ENCODE measurements at places on chromosomes 13 and 19.

DNA sequence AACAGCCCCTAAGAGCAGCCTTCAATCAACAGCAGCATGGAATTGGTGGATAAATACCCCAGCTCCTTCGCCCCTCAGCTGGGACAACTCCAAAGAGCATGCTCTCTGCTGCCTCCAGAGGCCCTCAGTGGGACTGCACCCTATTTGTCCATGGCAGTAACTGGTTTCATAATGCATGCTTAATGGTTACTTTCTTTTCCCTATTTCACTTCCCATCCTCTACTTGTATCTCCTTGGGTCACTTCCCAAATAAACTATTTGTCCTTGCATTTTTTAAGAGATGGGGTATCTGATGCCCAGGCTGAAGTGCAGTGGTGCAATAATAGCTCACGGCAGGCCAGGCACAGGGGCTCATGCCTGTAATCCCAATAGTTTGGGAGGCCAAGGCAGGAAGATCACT lies 13.5 kb upstream of the TPM4 start:
- DNase-seq: peak; percentile 60

DNA sequence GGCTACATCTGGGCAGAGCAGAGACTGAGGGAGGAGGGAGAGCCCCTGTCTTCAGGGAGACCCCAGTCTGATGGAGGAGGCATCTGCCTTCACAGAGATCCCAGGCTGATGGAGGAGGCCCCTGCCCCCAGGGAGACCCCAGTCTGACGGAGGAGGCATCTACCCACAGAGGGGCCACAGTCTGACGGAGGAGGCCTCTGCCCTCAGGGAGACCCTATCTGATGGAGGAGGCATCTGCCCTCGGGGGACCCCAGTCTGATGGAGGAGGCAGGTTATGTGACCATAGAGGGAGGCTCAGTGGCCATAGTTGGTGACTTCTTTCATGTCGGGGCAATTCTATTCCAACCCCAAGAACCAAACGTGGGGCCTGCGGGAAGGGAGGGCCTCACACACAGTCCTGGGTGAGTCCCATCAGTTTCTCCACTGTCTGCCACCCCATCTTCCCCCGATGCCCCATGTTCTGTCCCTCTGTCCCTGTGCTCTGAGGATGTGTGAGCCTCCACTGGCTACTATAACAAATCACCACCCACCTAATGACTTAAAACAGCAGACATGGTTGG lies 14.3 kb downstream of the MISP start:
- DNase-seq: no peak

DNA sequence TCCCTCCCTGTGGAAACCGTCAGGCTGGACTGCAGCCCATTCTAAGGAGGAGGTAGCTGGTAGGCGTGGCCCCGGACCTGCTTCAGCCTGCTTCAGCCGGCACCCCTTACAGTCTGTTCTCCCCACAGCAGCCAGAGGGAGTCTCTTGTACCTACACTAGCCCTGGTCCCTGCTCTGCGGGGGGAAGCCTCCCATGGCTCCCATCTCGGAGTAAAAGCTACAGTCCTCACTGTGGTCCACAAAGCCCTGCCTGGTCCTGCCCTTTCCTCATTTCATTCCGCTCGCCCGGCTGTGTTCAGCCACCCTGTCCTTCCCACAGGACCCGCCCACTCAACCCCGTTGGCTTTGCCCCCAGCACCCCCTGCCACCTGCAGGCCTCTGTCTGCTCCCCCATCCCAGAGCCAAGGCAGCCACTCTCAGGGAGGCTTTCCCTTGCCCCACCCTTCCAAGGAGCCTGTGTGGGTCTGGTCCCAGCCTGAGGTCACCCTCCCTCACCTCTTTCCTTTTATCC lies 1.3 kb downstream of the PGLYRP1 start:
- no peak for DNase-seq

DNA sequence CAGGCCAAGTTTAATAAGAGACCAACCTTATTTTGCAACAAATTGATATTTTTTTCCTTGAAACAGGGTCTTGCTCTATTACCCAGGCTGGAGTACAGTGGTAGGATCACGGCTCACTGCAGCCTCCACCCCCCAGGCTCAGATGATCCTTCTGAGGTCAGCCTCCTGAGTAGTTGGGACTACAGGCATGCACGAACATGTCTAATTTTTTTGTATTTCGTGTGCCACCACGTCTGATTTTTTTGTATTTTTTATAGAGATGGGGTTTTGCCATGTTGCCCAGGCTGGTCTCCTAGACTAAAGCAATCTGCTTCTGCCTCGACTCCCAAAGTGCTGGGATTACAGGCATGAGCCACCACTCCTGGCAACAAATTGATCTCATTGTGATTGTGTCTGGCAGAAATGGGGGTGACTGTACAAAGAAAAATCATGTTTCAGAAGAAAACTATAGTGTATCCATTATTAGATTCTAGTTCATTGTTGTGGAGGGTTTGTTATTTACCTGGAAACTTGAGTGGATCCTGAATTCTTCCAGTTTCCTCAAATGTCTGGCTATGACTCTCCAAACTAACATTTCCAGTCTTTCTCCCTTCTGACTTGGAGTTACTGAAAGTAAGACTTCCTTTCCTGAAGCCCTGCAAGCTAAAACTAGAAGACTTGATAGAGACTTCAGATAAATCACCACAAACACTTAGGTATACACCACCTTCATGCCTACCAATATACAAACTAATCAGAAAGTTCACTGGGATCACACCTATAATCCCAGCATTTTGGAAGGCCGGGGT lies 17.3 kb upstream of the AKT2 start:
- DNase-seq: no peak

- peak; percentile 77 for DNase-seq
Observed at GRCh38 chr19:4811328-4812131, 20.0 kb downstream of the TICAM1 start.

DNA sequence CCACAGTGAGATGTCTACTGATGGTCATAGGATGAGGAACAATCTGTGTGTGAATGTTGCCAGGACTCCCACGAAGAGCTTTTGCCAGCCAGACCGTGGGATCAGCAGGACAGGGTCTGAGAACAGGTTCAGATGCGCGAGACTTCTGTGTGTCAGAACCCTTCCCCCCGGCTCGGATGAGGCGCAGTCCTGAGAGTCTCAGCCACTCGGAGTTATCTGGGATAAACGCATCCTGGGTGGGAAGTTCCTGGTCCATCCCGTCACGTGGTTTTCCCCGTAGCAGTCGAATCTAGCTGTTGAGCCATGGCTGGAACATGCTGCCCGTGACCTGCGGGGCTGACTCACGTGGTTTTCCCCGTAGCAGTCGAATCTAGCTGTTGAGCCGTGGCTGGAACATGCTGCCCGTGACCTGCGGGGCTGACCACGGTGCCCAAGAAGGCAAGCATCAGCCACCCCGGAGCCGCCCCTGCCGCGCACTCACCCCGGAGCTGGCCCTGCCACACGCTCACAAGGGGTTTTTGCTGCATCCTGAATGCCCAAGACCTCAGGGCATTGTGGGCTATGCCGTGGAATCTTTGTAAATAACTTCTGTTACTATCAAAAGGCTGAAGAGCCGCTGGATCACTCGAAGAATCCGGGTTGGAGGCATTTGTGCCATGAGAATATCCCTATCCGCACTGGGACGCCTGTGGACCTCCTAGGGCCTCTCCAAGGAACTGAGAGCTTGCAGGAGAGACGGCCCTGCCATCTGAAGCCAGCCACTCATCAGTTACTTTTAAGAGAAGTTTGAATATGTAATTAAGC lies 130.8 kb upstream of the MCF2L start:
- DNase-seq: no peak

DNA sequence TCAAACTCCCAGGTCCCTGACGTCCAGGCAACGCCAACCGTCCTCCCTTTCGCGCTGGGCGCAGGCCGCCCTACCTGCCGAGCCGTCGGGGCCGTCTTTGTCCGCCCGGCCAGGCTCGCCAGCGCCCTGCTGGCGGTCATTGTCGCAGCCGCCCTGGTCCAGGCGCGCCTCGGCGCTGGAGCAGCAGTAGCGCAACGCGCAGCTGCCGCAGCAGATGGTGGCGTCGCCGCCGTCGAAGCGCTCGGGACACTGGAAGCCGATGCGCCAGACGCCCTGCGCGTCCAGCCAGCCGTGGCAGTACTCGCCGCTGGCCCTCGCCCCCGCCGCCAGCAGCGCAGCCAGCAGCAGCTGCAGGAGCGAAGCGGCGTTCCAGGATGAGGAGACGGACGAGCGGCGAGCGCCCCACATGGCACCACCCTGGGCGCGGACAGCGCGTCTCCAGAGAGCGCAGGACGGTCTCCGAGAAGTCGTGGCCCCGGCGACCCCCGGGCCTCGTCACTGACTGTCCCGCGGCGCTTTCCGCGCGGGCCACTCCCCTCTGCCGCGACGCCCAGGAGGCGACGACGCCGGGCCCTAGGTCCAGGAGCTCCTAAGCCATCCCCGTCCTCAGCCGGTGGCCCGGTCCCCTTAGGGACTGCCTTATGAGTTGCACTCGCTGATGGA lies 1.1 kb downstream of the SHISA2 start:
- no peak for DNase-seq

- DNase-seq: peak; percentile 73
Observed at GRCh38 chr19:46016426-46017094, 6.3 kb downstream of the PGLYRP1 start.

DNA sequence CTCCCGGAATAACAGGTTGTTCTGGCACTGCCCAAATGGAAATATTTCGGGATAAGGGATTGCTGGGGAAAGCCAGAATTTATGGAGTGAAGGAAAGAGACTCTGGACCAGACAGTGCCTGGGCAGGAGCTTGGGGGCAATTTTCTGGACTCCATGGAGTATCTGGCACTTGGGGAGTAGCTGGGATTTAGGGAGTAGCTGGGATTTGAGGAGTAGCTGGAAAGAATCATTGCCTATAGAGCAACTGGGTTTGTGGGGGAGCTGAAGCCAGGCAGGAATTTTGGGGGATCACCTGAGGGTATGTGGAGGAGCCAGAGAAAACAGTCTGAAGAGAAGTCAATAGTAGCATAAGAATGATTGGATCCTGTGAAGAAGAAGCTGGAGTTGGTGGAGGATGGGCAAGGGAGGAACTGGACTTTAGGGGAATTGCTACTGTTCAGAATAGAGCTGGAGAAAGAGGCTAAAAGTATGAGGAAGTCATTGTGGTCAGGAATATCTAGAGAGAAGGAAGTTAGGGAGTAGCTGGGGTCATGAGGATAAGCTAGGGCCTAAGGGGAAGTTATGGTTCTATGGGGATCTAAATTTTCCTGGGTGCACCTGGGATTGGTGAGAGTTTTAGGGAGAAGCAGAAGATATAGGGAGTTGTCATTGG lies 14.8 kb downstream of the FSD1 start:
- no peak for DNase-seq

DNA sequence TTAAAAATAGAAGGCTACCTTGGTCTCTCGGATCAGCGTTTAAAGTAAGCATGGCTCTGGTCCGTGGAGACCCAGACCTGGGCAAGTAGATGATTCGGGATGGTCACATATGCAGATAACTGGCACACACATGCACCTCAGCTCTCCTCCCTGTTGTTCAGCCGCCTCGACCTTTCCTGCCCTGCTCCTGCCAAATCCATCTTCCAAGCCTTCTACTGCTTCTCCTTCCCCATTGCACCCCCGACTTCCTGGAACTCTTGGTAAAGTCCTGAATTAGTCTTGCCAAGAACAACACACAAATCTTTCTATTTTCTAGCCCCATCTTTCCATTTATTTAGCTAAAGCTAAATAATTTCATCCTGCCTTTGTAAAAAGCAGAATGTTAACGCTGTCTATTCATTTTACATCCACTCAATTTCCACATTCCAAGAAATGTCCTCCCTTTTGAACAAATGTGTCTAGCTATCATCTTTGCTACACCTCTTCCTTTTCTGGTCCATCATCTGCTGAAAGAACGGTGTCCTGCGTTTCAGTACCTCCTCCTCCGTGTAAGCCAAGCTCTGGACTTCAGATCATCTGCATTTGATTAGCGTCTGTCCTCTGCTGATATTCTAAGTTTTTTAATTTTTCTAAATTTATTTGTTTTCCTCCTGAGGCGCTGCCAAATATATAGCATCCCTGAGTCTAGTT lies 92.5 kb downstream of the ZIC5 start:
- DNase-seq: no peak

- DNase-seq: no peak
Observed at GRCh38 chr19:16860118-16860517, 28.7 kb upstream of the F2RL3 start.

DNA sequence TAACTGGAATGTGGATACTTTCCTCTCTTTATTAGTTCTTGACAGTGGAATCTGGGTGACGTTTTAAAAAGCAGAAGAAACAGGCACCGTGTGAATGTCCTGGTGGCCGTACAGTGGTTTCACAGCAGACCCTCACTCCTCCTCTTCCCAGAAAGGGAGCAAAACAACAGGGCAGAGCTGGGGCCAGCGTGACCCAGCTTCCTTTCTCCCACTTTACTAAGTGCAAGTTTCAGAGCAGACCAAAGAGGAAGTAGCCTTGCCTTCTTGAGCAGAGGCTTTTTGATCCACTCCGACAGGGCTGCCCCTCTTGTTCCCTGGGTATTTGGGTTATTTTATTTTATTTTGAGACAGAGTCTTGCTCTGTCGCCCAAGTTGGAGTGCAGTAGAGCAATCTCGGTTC lies 19.6 kb upstream of the C19orf33 start:
- peak; percentile 9 for DNase-seq

GRCh38 chr13:99357941-99358340 lies 50.7 kb upstream of the GPR183 start:
- no peak for DNase-seq

DNA sequence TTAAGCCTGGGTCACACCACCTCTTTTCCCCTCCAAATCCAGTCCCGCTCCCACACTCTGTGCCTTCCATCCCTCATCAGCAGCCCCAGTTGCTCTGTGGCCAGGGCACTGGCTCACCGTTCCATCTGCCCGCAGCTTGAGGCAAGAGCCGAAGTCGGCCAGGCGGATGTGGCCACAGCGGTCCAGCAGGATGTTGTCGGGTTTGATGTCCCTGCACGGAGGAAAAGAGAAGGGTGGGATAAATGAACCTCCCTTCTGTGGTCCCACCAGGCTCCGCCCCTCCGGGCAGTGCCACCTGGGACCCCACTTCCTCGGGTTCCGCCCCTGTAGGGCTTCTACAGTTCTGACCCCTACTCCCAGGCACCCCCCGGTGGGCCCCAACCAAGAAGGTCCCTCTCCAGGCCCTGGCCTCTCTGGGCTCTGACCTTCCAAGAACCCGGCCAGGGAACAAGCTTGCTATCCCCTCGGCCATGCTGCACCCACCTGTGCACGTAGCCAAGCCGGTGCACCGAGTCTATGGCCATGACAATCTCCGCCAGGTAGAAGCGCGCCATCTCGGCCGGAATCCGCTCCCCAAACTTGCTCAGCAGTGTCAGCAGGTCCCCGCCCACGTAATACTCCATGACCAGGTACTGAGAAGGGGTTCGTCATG lies 4.2 kb downstream of the DMPK start:
- no peak for DNase-seq

- DNase-seq: no peak
Observed at GRCh38 chr19:50412419-50412818, 6.3 kb upstream of the SPIB start.

All from naive B cell (primary cell).